ENCODE measurements at places on chromosomes 5 and 9.

DNA sequence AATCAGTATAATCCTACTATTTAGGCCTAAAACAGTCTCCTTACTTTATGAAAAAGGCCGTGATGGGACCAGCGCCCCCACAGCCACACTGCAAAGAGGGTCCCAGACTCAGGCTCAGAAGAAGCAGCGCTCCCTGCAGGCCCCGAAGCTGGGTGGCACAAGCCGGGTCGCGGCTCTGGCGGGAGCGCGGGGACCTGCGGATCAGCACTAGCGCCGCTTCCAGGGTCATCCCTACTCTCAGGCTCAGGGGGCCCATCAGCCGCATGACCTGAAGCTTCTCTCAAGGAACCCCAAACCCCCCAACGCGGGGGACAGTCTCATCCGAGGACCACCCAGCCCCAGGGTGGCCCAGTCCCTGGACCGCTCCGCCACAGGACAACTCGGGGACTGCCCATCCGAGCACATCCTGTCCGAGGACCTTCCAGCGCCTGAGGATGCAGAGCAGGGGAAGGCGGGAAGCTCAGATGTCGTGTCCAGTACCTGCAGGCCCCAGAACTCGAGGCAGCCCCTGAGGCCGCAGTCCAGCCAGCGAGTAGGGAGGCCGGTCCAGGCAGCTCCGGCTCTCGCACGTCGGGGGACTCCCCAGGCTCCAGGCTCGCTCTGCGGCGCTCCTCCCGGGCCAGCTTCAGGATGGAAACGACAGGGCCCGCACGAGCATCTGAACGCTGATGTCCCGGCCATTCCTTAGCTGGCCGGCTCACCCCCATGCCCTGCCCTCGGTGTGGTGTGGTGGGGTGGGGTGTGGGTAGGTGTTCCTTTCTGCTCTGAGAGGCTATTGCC, 32.4 kb upstream of the CDK20 start:
- DNase-seq, result no peak

DNA sequence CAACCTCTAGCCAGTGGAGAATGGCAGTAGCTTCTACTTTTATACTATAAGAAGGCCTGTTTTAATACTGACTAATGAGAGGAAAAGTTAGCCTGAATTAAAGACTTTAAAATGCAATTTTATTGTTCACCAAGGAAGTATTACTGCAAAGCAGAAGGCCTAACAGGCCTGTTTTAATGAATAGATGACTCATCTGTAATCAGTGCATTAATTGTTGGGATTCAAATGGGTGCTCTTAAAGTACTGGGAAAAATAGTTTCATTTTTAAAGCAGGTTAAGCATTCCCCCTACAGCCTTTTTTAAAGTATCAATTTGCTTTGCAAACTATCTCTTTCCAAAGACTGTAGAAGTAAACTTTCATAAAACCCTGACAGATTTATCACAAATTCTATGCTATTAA, 147.7 kb downstream of the SIL1 start:
- DNase-seq, result no peak

DNA sequence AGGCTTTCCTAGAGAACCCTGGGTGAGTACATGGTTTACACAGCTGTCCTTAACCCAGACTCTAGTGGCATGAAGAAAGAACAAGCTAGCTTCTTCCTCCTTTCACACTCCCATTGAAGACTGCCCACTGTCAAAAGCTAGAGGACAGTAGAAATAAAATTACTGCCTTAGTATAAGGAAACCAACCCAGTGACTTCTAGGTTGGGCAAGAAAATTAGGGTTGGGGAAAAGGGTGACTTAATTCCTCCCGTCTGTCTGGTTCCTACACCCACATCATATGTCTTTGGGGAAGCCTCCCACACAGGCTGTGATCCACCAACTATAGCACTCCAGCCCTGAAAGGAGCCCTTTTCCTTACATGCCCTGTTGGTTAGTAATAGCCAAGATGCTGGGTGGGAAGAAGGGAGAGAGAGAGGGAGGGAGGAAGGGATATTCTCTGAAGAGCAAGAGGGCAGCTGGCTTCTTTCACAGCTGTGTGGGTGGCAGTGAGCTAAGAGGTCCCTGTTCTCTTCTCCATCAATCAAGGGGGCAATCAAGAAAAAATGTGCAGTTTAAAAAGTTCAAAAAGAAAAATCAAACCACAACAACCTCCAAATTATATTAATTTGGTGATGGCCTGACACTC, 21.7 kb downstream of the HBEGF start:
- no peak for DNase-seq

DNA sequence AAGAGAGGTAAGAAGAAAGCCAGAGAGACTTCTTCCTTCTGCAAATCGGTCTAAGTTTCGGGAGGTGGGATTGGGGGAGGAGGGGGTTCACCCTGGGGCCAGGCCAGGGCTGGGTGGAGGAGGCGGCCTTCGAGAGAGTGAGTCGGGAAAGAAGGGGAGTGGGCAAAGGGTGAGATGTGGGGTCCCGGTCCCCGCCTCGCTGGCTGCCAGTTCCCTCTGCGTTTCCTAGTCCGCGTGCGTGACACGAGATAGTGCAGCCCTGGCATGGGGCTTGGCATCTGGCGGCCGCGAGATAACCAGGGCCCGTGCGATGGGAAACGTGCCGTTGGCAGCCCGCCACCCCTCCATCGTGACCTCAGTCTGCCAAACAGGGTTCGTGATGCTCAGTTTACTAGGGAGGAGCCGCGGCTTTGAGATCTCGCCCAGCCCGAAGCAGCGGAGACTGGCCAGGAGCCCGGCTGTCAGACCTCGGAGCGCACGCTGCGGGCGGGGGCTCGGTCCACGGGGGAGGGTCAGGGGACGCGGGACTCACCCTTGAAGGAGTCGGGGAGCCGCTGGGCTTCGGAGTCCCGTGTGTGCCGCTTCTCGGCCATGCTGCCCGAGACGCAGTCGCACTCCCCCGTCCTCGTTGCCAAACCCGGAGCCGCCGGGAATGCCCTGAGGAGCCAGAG, at the start of gene STOM:
Gene STOM, minus strand, starts transcription at position 656 of the 671 bp plus-strand sequence. Its CDS starts 63 bp downstream, at position 593.
- DNase-seq, result peak; percentile 98

- no peak for DNase-seq
Measured at GRCh38 chr5:39342460-39342859, 21.8 kb downstream of the C9 start.

- DNase-seq, result no peak
Measured at GRCh38 chr5:143582176-143582575, 178.7 kb upstream of the NR3C1 start.

DNA sequence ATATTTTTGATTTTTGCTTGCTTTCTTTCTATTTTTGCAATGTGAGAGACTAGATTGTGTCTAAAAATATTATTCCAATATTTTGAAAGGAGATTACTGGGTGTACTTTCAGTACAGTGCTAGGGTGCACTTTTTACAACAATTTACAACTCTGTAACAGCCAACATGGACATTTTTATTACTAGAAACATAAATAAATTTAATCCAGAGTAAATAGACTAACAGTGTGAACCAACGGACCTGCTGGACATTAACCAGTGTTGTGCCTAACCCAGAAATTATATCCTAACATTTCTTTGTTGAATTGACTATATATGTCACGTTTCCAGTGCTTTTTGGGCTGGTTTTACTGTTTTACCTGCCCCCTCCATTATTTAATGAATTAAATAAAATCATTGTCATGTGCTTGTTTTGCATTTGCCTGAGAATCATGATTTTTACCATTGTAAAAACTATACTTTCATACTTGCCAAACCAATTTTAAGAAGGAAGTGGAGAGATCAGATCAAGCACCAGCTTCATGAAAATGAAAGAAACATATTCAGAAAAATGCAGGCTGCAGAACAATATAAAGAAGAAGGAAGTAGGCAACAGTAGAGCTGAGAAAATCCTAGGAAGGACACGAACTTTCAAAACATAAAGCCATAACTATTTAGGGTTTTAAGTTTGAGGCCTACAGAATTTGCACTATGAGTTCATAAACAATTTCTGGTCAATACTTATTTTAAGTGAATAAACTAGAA, 400.8 kb upstream of the PIK3R1 start:
- peak; percentile 29 for DNase-seq

- no peak for DNase-seq
Measured at GRCh38 chr9:97930972-97931371, 7.0 kb downstream of the HEMGN start.

GRCh38 chr9:89422151-89422975, 75.5 kb downstream of the SEMA4D start:
- peak; percentile 88 for DNase-seq

GRCh38 chr9:328453-328852, 113.8 kb downstream of the DOCK8 start:
- DNase-seq, result no peak

GRCh38 chr5:17157916-17158529, 59.4 kb upstream of the BASP1 start:
- no peak for DNase-seq

GRCh38 chr5:132013006-132013689, 1.7 kb upstream of the ACSL6 start:
- DNase-seq, result no peak

- peak; percentile 12 for DNase-seq
Measured at GRCh38 chr5:53381-54174, 38.4 kb upstream of the PLEKHG4B start.

GRCh38 chr9:37036776-37037502, 2.9 kb upstream of the PAX5 start:
- peak; percentile 48 for DNase-seq

DNA sequence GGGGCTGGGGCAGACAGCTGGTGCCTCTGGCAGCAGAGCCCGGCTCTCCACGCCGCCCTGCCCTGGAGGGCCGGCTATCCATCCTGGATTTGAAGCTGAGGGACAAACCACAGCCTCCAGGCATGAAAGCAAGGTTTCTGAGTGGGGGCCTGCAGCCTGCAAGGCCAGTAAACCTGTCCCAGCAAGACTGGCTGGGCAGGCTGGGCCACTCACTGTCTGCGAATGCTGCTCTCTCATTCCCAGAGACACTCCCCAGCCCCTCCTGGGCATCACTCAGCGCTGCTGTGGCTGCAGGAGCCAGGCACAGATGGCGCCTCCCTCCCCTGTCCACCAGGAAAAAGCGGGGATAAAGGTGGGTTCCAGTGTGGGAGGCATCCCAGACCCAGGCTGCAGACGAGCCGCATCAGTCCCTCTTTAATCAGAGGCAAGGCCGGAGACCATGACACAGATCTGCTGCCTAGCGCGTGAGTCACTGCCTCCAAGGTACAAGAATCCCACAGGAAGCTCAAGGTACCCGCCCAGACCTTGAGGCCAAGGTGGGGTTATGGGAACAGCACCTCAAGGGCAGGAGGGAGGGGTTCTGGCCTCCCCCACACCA, 118.0 kb downstream of the VAV2 start:
- DNase-seq, result no peak

DNA sequence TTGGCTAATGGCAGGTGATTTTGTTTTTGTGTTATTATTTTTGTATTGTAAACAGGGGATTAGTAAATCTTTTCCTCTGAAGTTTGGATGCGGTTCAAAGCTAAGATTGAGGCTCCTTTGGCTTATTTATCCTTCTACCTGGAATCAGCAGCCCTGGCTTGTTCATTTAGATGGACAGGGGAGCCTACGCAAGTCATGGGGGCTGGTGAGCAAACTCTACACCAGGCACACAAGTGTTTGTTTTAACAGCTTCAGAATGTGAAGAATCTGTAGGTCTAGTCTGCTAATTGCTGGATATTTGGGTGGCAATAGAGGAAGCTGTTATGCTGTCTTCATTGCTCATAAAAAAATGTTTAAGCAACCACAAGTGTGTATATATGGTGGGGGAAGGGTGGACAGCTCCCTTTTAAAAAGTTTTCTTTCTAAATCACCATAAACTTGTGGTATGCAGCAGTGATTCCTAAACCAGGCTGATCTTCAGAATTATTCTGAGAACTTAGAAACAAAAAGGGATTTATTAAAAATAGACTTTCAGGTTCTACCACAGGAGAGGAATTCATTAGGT, 20.7 kb downstream of the ZNF462 start:
- no peak for DNase-seq

GRCh38 chr5:133304178-133304577, 252.4 kb downstream of the HSPA4 start:
- DNase-seq, result no peak

All from hematopoietic multipotent progenitor cell treated with erythropoietin and hydrocortisone succinate and interleukin-3 and kit ligand, for 6 days (in vitro differentiated cells).